ENCODE measurements at places on chromosomes 4 and X. TPM values are rescaled to one million over a fixed set of nuclear protein-coding genes. Genes with fewer than 3 reads are reported as not detected.

GRCh38 chr4:62407534-62407933, 1207.4 kb downstream of the ADGRL3 start:
- DNase-seq = no peak
- H3K36me3 ChIP-seq = no peaks in the 10 kb centered on the region
- H3K27me3 ChIP-seq = no peaks in the 10 kb centered on the region
- H3K4me3 ChIP-seq = no peak overlapping the region
- no peak overlapping the region for H3K27ac ChIP-seq

DNA sequence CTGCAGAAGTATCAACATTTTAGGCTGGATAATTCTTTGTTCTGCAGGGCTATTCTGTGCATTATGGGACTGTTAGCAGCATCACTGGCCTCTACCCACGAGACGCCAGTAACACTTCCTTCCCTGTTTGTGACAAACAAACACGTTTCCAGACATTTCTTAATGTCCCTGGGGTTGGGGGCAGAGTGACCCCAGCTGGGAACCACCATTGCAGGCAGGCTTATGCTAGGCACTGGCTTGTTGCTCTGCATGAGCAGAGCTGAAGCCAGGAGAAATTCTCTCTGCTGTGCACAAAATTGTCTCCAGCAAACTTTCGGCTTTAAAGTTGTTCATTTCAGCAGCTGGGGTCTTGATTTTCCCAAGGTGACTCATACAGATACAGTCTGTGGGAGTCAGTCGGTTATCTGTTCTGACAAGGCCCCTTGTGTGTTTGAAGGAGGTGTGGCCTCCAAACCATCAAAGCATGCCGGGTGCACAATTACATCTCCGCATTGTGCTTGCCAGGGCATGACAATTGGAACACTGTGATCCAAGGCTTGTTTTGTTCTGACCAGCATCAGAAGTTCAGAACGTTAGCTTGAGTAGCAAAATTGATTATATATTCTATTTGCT, 156.4 kb upstream of the BOD1L1 start:
- no peak for DNase-seq
- no peaks in the 10 kb centered on the region for H3K27me3 ChIP-seq
- H3K36me3 ChIP-seq = no peaks in the 10 kb centered on the region
- H3K27ac ChIP-seq = no peak overlapping the region
- H3K4me1 ChIP-seq = no peaks in the 10 kb centered on the region
- H3K4me3 ChIP-seq = no peak overlapping the region

DNA sequence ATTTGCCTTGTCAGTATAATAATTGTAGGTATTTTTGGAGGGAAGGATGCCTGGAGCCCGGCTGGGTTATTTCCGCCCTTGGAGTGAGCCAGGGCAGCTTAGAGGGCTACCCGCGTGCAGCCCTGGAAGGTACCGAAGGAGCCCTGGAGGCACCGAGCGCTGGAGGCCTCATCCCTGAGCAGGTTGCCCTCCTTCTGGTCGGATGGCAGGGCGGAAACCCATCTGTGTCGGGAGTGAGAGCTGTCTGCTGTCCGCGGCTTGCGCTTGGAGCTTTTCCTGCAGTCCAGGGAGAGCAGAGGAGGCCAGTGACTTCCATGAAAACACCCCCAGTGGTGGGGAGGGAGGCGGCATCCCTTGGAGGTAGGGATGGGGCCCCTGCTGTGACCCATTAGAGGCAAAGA, 122.1 kb downstream of the TBL1X start:
- H3K4me1 ChIP-seq = no peaks in the 10 kb centered on the region
- H3K36me3 ChIP-seq = no peaks in the 10 kb centered on the region
- no peak for DNase-seq
- no peak overlapping the region for H3K27ac ChIP-seq
- H3K27me3 ChIP-seq = no peaks in the 10 kb centered on the region

GRCh38 chr4:55458611-55459010, 62.9 kb downstream of the TMEM165 start:
- no peak for DNase-seq
- H3K4me1 ChIP-seq = no peaks in the 10 kb centered on the region

- DNase-seq = no peak
- H3K36me3 ChIP-seq = no peaks in the 10 kb centered on the region
- no peak overlapping the region for H3K4me3 ChIP-seq
- H3K27me3 ChIP-seq = no peaks in the 10 kb centered on the region
- H3K27ac ChIP-seq = no peak overlapping the region
- H3K4me1 ChIP-seq = no peaks in the 10 kb centered on the region
These were observed 73.6 kb downstream of the MED28 start for GRCh38 chr4:17688011-17688441.

DNA sequence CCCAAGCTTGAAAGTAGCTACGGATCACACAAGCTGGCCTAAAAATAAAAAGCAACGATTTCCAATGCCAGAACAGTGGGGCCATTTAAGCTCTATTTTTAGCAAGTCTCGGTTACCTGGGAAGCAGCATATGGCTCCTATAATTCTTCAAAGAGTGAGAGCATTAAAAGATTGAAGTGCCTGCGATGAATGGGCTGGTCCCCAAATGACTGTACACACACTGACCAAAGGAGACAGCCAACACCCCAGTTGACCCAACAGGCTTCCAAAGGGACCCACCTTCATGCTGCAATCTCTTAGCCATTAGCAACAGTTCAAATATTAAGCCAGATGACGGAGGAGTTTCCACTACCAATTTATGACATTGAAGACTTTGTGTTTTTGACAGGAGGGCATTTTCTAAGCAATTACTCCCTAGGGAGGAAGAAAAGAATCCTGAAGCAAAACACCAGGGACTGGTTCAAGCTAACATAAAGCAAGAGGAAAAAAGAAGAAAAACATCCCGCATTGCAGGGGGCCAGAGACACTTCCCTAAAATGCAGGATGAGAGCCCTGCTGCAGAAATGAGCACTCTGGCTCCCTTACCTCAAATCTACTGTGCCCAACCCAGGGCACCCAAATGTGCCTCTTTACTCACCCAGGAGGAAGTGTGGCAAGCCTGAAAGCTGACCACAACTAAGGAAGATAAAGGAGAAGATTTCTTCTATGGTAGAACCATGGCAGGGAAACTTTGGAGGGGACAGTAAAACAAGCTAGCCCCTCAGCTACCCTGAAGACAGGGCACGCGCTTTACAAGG, 21.6 kb downstream of the SH3KBP1 start:
- no peaks in the 10 kb centered on the region for H3K36me3 ChIP-seq
- no peaks in the 10 kb centered on the region for H3K4me1 ChIP-seq
- no peak overlapping the region for H3K27ac ChIP-seq
- no peak overlapping the region for H3K4me3 ChIP-seq

The CFP gene
- 0.09 TPM for total RNA-seq

The JCHAIN gene
- total RNA-seq = 2.0 TPM
